Progenitor cell of endocrine pancreas (in vitro differentiated cells): ENCODE measurements at places on chromosomes 16 and 17. TPM values are rescaled to one million over a fixed set of nuclear protein-coding genes. Genes with fewer than 3 reads are reported as not detected.

GRAPL gene
- total RNA-seq = not detected in 2 replicates

SLC6A2 gene
- not detected in 2 replicates for total RNA-seq

TMEM88 gene
- total RNA-seq = 11.3 and 15.8 TPM in 2 replicates

GNAO1 gene
- total RNA-seq = 13.6 and 14.6 TPM in 2 replicates

GPR139 gene
- total RNA-seq = not detected in 2 replicates

STH gene
- not detected in 2 replicates for total RNA-seq

DNAI2 gene
- not detected in 2 replicates for total RNA-seq

OR1F1 gene
- not detected in 2 replicates for total RNA-seq

TPPP3 gene
- 17.5 and 26.8 TPM in 2 replicates for total RNA-seq

MYH8 gene
- not detected in 2 replicates for total RNA-seq

CCDC154 gene
- 4.8 and 5.7 TPM in 2 replicates for total RNA-seq

SAMD14 gene
- total RNA-seq = 6.0 and 7.7 TPM in 2 replicates

SALL1 gene
- total RNA-seq = 11.0 and 12.8 TPM in 2 replicates

SMIM5 gene
- 3.3 and 4.4 TPM in 2 replicates for total RNA-seq

ABCA3 gene
- total RNA-seq = 6.9 and 7.6 TPM in 2 replicates

SEPTIN1 gene
- total RNA-seq = 2.0 and 2.3 TPM in 2 replicates

CBX4 gene
- 22.8 and 24.2 TPM in 2 replicates for total RNA-seq

APOBR gene
- total RNA-seq = 0.20 and 0.22 TPM in 2 replicates

VAC14 gene
- 38.4 and 39.0 TPM in 2 replicates for total RNA-seq

SDR42E1 gene
- total RNA-seq = 0.02 and 0.04 TPM in 2 replicates

TEKT1 gene
- total RNA-seq = not detected in 2 replicates

SHBG gene
- total RNA-seq = 5.1 and 5.9 TPM in 2 replicates

SPPL2C gene
- not detected in 2 replicates for total RNA-seq

MEIOC gene
- total RNA-seq = 0.69 and 0.86 TPM in 2 replicates

SLC5A10 gene
- not detected in 2 replicates for total RNA-seq

KRTAP9-2 gene
- total RNA-seq = not detected in 2 replicates

MYH1 gene
- not detected in 2 replicates for total RNA-seq

KRT39 gene
- not detected in 2 replicates for total RNA-seq

DNAAF8 gene
- 1.1 TPM in 2 replicates for total RNA-seq

TNFRSF17 gene
- total RNA-seq = not detected in 2 replicates

ARSG gene
- 2.6 and 4.9 TPM in 2 replicates for total RNA-seq

B3GNT9 gene
- 5.1 TPM in 2 replicates for total RNA-seq

OR1E2 gene
- not detected in 2 replicates for total RNA-seq

RASL10B gene
- total RNA-seq = 13.7 and 13.9 TPM in 2 replicates

PRR35 gene
- total RNA-seq = not detected in 2 replicates

ZPBP2 gene
- not detected in 2 replicates for total RNA-seq

SLFN13 gene
- total RNA-seq = 32.4 and 33.6 TPM in 2 replicates

C17orf50 gene
- not detected in 2 replicates for total RNA-seq

HOXB1 gene
- 0.96 and 2.2 TPM in 2 replicates for total RNA-seq

SPEM2 gene
- total RNA-seq = not detected in 2 replicates

HASPIN gene
- total RNA-seq = 8.5 and 8.6 TPM in 2 replicates

KRT15 gene
- total RNA-seq = 2.9 TPM in 2 replicates

KLHL10 gene
- total RNA-seq = not detected in 2 replicates

CNTNAP4 gene
- total RNA-seq = 0.33 and 0.74 TPM in 2 replicates

TPSB2 gene
- not detected in 2 replicates for total RNA-seq

C16orf95 gene
- total RNA-seq = 4.7 and 5.5 TPM in 2 replicates

KRTAP4-1 gene
- not detected in 2 replicates for total RNA-seq

ST6GALNAC2 gene
- total RNA-seq = 0.62 and 1.2 TPM in 2 replicates

SMIM36 gene
- not detected in 2 replicates for total RNA-seq

PITPNM3 gene
- total RNA-seq = 2.8 and 3.3 TPM in 2 replicates

SDK2 gene
- total RNA-seq = 6.7 and 7.1 TPM in 2 replicates
